ENCODE measurements at places on chromosomes 2 and 18.

GRCh38 chr18:70506511-70506910, 217.7 kb downstream of the SOCS6 start:
- DNase-seq = no peak

- DNase-seq = no peak
Measured at GRCh38 chr2:125471963-125472362, 1184.0 kb upstream of the GYPC start.

DNA sequence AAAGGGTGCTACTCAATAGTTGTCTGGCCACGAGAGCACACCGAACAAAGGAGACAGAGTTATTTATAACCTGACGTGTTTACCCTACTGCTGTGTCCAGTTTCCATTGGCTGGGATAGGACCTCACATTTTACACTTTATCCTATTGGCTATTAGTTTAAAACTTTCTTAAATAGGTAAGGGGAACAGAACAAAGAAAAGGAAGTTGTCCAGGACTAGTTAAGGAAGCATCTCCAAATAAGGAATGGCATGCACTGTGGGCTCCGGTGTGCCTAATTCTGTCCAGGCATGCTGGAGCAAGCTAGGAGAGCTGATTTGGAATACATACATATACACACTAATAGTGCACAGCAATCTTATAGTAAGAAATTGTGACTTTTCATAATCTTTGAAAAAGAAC, 72.2 kb downstream of the CAB39 start:
- DNase-seq = peak; percentile 35

GRCh38 chr2:109466674-109467575, 146.8 kb downstream of the SEPTIN10 start:
- peak; percentile 78 for DNase-seq

DNA sequence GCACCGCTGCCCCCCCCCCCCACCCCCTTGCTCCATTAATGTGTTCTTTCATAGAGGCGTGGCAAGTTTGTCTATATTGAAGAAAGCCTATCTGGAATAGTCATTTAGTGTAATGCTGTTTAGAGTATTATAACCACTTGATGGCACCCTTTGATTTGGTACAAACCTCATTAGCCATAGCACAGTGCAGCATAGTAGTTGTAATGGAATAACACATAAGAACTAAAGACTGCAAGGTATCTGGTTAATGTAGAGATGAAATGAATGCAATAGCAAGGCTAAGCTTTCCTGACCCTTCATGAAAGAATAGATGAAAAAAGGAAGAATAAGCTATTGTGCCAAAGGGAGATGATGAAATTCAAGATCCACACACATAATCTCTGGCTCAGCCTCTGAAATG, 81.9 kb downstream of the EHBP1 start:
- DNase-seq = peak; percentile 36

- no peak for DNase-seq
Measured at GRCh38 chr2:80459028-80459427, 154.5 kb upstream of the LRRTM1 start.

GRCh38 chr2:198916548-198917080, 541.1 kb downstream of the SATB2 start:
- no peak for DNase-seq

DNA sequence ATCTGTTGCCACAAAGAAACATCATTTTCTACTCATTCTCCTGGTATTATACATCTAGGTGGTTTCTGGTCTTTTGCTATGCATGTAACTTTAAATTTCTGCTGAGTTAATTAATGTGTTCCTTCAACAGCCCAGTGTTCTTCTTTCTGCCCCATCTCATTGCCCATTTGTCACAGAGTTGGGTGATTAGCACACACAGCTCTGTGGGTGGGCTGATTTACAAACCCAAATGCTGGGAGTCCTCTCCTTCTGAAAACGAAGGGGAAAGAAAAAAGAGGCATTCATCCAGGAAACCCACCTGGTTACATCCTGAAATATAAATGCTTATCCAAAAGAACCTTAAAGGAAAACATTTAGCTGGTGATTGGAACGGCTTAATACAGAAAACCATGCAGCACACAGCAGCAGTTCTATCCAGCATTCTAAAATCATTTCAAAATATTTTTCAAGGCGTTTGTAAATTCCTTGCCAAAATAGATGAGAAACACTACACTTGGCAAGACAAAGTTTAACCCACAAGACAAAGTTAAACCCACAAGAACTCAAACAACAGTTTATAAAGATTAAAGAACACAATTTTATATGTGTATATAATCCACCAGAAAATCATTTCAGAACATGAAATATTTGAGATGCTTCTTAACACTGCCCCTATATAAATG, 177.9 kb downstream of the ANTXR1 start:
- DNase-seq = no peak

DNA sequence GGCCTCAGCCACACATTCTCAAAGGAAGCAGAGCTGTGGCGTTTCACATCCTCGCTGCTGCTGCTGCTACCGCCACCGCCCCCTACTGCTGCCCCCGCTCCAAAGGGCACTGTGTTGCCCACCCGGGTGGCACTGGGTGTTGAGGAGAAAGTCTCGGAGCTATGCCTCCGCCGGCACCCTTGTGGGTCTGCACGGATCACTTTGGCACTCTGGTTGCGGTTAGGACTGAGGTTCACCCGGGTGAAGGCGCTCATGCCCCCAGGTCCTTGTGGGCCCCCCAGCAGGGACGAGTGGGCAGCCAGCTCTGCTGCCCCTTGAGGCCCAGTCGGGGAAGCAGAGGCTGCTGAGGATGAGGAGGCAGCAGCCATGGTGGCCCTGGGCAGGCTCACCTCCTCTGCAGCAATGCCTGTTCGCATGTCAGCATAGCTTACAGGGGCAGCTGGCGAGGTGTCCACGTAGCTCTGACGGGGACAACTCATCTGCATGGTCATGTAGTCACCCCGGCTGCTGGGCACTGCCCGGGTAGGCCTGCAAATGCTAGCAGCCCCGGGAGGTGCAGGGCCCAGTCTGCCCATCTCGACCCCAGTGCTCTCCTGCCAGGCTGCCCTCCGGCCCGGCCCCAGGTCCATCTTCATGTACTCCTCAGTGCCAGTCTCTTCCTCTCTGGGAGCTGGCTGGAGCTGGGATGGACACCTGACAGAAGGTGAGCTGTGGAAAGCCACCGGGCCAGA, 4.2 kb downstream of the IRS1 start:
- peak; percentile 61 for DNase-seq

- DNase-seq = no peak
Measured at GRCh38 chr18:9244376-9244775, 90.2 kb upstream of the TWSG1 start.

All from EL (cell line).